ENCODE measurements at places on chromosomes 7 and 10.

GRCh38 chr10:3805201-3805790 is 20.3 kb upstream of the KLF6 start:
- DNase-seq, result no peak

DNA sequence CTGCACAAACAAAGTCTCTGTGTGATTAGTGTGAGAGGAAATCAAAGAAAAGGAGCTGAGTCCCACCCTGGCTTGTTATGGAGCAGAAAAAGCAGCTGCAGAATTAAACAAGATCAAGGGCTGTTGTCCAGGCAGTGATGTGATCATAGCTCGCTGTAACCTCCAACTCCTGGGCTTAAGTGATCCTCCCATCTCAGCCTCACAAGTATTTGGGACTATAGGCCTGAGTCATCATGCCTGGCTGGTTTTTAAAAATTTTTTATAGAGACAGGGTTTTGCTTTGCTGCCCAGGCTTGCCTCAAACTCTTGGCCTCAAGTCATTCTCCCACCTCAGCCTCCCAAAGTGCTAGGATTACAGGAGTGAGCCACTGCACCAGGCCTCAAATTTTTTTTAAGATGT is 88.9 kb downstream of the IPMK start:
- no peak for DNase-seq

- no peak for DNase-seq
Measured at GRCh38 chr10:24483701-24484100, 240.0 kb downstream of the ARHGAP21 start.

GRCh38 chr10:4733150-4733842 is 92.7 kb upstream of the AKR1E2 start:
- no peak for DNase-seq

GRCh38 chr7:87356448-87356847 is 11.0 kb downstream of the CROT start:
- DNase-seq, result no peak

GRCh38 chr10:87626422-87626892 is 33.2 kb upstream of the PAPSS2 start:
- no peak for DNase-seq

DNA sequence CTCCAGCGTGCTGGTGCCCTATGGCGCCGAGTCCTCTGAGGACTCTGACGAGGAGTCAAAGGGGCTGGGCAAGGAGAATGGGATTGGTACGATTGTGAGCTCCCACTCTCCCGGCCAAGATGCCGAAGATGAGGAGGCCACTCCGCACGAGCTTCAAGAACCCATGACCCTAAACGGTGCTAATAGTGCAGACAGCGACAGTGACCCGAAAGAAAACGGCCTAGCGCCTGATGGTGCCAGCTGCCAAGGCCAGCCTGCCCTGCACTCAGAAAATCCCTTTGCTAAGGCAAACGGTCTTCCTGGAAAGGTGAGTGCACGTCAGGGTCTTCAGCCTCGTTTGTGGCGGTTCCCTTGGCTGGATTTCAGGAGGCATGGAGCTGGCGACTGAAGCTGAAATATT is 118.8 kb downstream of the ANKRD61 start:
- no peak for DNase-seq

DNA sequence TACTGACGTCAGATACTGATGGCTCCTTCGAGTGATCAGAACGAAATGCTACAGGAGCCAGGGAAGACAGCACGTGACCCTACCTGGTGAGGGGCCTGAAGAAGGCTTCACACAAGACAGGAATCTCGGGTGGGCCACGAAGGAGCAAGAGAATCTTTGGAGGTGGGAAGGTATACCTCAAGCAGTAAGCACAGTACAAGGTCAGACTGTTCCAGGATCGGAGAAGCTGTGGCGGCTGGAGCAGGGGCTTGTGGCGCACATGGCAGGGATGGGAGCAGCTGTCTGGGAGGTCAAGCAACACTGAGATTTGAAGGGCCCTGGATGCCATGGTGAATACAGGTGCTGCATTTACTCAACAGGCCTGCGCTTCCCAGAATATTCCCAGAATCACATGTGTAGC is 45.4 kb downstream of the C10orf143 start:
- no peak for DNase-seq

DNA sequence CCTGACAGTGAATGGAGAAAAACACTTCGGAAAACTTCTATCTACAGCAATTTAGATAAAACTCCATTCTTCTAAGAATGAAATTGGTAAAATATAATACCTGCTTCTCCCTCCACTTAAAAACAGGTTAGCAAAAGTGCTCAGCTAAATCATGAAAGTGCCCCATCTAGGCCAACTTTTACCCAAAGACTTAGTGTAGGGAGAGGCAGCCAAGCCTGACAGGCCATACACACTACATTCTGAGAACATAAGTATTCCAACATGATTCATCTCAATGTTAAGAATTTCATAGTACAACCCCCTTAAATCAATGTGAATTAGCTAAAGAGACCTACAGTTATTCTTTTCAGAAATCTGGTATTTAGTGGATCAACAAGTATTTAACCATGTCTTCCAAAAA is 7.2 kb downstream of the FAM3C start:
- no peak for DNase-seq

DNA sequence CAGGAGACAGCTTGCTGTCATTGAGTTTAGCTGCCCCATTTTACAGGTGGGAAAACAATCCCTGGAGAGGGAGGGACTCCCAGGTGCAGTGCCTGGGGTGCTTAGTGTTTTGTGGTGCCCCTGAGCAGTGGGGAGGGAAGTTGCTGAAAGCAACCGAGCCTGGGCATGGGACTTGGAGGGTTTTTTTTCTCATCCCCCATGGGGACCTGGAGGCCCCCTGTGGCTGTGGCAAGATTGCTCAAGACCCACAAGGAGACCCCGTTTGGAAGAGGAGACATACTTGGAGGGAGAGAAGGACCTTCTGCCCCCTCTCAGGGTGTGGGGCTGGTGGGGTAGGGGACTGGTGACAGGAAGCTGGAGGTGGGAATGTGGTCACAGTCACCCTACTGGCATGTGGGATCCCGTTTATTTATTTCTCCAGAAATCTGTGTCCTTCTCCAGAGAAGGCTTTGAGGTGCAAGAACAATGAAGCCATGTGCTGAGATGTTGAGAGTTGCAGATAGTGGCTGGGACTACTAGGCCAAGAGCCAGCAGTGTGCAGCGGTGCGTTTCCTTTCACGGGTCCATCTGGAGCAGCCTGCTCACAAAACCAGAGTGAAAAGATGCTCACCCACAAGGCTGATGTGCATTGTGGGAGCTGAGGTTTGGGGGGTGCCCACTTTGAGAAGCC is 21.5 kb downstream of the ZMIZ1 start:
- DNase-seq, result peak; percentile 74
